ENCODE measurements at places on chromosomes 16 and 17.

GRCh38 chr16:88363239-88363891, 19.4 kb upstream of the ZNF469 start:
- no peak for DNase-seq

GRCh38 chr16:71734511-71734910, 10.0 kb upstream of the PHLPP2 start:
- DNase-seq, result no peak

DNA sequence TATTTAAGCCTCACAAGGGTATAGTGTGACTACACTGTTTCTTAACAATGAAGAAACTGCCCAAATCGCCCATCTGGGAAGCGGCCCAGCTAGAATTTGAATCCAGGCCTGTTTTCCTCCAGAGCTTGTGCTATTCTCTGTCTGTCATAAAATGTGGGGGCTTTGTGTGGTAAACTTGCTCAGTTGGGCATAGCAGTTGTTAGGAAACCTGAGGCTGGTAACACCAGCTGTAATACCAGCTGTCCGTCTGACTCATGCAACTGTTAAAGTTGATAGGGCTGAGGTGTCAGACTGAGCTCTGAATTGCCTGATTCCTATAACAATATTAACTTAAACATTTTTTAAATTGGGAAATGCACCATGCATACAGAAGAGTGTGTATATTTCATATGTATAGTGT, 9.3 kb downstream of the NOD2 start:
- no peak for DNase-seq

GRCh38 chr17:53630638-53631037, 192.1 kb upstream of the KIF2B start:
- no peak for DNase-seq

DNA sequence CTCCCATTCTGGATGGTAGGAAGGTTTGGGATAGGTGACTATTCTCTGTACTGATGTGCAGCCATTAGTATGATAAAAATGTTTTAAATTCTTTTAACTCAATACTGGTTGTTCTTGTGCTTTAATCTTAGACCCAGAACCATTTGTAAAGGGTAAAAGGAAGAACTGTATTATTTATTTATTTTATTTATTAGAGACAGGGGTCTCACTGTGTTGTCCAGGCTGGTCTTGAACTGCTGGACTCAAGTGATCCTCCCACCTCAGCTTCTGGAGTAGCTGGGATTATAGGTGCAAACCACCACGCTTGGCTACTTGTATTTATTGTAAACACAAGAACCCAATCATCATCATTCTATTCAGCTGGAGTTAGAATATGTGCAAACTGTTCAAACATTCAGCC, 2.2 kb upstream of the MOSMO start:
- no peak for DNase-seq

DNA sequence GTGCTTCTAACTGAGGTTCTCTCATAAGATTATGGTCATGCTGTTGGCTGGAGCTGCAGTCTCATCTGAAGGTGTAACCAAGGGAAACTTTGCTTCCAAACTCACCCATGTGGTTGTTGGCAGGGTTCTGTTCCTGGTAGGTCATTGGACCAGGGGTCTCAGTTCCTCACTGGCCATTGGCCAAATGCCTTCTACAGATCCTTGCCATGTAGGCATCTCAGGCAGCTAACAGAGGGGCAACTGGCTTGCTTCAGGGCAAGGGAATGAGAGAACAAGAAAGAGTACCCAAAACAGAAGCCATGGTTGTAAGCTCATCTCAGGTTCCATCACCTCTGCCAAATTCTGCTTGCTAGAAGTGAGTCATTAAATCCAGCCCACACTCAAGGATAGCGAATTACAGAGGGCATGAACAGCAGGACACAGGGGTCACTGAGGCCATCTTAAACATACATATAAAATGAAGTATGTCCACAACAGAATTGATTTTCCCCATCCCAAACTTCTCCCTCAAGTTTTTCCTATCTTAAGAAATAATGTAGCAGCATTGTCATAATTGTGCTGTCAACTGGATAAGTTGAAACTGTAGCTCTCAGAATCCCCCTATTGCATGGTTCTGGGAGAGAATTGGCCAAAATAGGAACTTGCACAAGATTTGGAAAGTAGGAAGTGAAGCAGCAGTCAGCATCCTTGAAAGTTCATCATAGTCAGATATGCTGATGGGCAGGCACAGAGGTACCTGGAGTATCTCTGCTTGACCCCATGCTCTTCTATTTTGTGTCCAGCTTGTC, 42.4 kb upstream of the CES5A start:
- DNase-seq, result no peak

DNA sequence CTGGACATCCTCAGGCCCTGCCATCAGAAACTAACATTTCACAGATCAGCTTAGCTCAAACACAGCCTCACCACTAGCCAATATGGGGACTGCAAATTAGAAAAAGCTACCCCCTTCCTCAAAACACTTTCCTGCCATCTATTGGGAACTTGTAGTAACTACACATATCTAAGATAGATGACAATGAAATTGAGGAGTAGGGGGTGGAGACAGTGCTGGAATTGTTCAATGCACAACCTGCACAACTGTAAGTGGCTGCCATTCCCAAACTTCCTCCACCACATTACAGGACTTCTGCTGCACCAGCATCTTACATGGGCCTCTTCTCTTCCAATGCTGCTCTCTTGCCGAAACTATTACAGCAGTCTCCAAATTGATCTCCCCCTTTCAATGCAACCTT, 21.9 kb downstream of the AIPL1 start:
- peak; percentile 19 for DNase-seq
